Esophagus (tissue), 2 donors: ENCODE measurements at places on chromosomes 11 and 22. TPM values are rescaled to one million over a fixed set of nuclear protein-coding genes. Genes with fewer than 3 reads are reported as not detected.

COX8A gene
- 737 TPM for polyA plus RNA-seq

SPECC1L gene
- 11.0 TPM for polyA plus RNA-seq

BTBD18 gene
- polyA plus RNA-seq, result not detected

GAL gene
- 0.12 TPM for polyA plus RNA-seq

RPS3 gene
- polyA plus RNA-seq, result 1,864 TPM
